ENCODE measurements at places on chromosomes 7 and 10.

DNA sequence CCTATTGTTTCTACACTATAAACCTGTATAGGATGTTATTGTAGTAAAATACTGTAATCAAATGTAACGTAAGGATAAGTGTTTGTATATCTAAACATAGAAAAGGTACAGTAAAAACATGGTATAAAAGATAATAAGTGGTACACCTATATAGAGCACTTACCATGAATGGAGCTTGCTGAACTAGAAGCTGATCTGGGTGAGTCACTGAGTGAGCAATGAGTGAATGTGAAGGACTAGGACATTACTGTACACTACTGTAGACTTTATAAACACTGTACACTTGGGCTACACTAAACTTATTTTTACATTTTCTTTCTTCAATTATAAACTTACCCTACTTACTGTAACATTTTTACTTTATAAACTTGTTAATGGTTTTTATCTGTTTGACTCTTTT lies 732.9 kb upstream of the LRRN3 start:
- no peak for DNase-seq

- DNase-seq: no peak
Measured at GRCh38 chr7:123211545-123211944, 11.8 kb upstream of the SLC13A1 start.

DNA sequence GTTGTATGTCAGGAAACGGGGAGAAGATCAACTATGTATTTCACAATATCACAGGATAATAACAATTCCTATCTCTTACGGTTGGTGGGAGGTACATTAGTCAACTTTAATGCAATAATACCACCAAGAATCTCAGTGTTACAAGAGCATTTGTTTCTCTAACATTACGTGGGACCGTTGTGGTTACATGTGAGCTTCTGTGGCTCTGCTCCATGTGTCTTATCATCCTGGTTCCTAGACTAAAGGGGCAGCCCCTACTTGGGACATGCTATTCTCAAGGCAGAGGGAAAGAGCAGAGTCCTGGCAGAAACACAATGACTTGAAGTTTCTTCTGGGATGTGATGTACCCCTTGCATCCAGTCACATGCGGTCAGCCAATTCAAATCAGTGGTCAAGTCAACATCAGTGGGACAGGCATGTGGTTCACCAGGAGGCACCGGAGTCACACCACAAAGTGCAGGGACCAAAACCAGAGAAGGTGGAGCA lies 2.5 kb upstream of the ZNF22 start:
- no peak for DNase-seq

- DNase-seq: no peak
Measured at GRCh38 chr7:41882745-41883420, 180.0 kb upstream of the INHBA start.

- DNase-seq: no peak
Measured at GRCh38 chr7:85204496-85204895, 17.6 kb upstream of the SEMA3D start.

Measured in lung (tissue), 17 donors.